ENCODE measurements at places on chromosomes 16 and 17.

GRCh38 chr16:62201911-62202310 is 165.7 kb upstream of the CDH8 start:
- DNase-seq, result no peak

GRCh38 chr16:11667824-11668622 is at the start of gene SNN:
Gene SNN, plus strand, starts transcription at chr16:11668455. Its CDS starts 7,605 bp downstream, at chr16:11676060.
- peak; percentile 81 for DNase-seq

DNA sequence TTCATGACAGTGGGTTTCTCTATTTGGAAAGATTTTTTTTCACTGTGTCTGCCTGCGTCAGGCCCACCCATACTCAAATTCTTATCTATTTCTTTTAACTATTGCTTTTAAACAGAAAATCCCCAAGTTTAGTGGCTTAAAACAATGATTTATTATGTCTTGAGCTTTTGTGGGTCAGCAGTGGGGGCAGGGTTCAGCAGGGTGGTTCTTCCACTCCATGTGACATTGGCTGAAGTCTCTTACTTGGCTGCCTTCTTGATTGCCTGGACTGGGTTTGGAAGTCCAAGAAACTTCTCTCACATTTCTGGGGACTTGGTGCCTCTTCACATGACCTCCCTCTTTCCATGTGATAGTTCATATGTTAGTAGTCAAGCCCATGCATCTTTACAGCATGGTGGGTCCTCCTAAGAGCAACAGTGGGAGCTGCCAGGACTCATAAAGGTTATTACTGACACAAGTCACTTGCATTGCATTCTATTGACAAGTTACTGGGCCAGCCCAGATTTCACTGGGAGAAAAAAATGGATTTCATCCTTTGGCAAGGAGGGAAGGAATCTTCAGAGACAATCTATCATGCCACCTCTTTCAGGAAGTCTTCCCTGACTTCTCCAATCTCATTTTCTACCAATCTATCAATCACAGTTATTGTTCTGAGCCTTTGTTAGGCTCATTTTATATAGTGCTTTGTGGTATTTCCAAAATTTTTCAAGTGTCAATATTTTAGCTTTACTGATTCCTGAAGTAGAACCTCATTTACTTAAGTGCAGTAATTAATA is 436.1 kb downstream of the XYLT1 start:
- DNase-seq, result no peak

- DNase-seq, result no peak
These were observed 299.8 kb downstream of the SEC14L1 start for GRCh38 chr17:77440560-77440981.

GRCh38 chr16:81429045-81429521 is 15.5 kb upstream of the CMIP start:
- DNase-seq, result no peak

- DNase-seq, result no peak
These were observed 90.9 kb downstream of the GAS7 start for GRCh38 chr17:10107316-10108165.

GRCh38 chr17:56793957-56794356 is 39.8 kb downstream of the C17orf67 start:
- DNase-seq, result no peak

- DNase-seq, result no peak
These were observed 57.4 kb downstream of the PIPOX start for GRCh38 chr17:29100296-29100695.

GRCh38 chr17:20920815-20921199 is 122.0 kb downstream of the USP22 start:
- no peak for DNase-seq

DNA sequence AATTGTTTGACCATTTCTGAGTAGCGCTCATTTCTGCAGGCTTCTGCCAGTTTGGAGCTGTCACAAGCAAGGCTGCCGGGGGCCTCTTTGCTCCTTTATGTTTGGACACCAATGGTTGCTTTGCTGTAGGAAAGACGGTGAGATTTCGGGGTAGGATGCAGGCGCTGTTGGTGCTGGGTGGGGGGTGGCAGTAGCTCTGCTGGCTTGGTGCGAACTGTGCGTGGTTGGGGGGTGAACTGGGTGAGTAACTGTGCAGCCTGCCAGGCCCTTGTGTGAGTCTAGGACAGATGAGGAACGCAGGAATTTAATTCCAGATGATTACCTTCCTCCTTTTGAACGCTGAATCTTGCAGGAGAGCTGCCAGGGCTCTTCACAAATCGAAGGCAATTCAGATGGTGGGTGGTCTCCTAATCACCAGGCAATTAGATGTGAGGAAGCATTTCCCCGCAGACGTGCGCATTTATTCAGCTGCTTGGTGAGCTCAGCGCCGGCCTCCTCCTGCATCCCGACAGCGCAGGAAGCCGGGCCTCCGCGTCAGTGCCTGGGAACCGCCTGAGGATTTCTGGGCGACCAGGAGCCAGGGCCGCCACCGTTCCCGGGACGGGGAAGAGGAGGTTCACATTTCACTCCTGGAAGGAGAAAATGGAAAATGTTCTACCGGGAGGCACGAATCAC is 154.4 kb downstream of the FOXL1 start:
- no peak for DNase-seq

GRCh38 chr17:4531988-4532736 is 23.0 kb downstream of the MYBBP1A start:
- DNase-seq, result no peak

DNA sequence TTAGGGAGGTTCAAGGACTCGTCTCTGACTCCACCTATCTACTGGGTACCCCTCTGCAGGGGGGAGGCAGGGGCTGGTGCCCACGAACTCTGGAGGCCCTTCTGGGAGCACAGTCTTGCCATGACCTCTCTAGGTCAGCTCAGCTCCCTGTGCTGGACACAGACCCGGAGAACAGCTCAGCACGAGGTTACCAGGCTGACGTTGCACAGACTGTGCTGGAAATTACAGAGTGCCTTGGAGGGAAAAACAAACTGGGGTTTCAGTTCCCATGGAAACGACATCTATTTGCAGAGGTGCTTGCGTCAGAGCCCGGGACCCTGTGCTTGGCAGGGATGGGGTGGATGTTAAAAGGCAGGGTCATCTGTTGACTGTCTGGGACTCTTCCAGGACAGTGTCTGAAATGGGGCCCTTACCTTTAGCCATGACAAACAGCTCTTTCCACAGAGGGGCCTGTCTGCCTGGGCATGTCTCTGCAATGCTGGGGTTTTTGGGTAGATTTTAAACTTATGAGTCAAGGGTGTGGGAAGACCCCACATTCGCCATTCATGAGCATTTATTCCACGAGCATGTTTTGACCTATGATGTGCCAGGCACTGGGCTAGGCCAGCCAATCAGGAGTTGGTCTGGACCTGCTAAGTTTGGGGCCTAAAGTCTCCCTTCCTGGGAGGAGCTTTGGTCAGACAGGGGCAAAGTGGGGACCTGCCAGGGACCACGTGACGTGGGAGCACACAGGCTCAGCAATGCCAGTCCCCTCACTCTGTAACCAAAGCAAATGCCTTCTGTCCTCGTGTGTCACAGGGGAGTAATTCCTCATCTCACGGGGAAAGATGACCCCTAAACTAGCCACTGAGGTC is 22.5 kb downstream of the CCR7 start:
- no peak for DNase-seq

- DNase-seq, result no peak
These were observed 27.5 kb downstream of the ZCCHC14 start for GRCh38 chr16:87465306-87465705.

DNA sequence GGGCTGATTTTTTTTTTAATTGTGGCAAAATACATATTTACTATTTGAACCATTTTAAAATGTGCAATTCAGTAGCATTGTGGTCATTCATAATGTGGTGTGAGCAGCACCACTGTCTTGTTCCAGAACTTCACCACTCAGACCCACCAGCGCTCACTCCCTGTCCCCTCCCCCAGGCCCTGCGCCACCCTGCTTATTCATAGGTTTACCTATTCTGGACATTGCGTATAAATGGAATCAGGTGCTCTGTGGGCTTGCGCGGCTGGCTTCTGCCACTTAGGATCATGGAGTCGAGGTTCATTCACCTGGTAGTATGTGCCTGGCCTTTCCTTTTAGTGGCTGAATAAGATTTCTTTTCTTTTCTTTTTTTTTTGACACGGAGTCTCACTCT is 59.4 kb downstream of the NT5M start:
- DNase-seq, result no peak
